GM12892 (cell line): ENCODE measurements at places on chromosomes 4 and X.
A peak's percentile ranks its signal among the peaks of the same experiment; 100 is the strongest.

GRCh38 chrX:19825271-19825670, 62.1 kb downstream of the SH3KBP1 start:
- DNase-seq: no peak

DNA sequence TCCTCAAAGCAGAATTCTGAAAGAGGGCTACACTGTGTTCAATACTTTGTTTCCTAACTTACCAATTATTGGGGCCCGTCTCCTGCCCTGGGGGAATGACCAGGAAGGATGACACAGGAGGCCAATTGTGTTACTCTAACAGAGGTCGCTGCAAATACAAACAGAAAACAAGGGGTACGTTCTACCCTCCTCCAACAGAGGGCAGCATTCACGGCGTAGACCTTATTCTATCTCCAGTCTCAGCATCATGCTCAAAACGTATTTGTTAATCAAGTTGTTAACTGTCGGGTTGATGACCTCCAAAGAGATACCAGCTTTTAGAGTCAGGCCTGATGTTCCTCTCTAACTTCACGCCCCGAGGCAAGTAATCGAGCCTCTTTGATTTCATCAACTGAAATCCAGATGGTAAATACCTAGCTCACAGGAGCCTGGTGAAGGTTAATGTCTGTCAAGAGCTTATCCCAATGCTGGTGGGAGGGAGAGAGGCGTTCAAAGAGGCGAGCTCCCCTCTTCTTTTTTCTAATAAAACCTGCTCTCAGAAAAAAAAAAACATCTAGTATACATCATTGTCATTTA, 181.0 kb upstream of the KCNIP4 start:
- no peak for DNase-seq

DNA sequence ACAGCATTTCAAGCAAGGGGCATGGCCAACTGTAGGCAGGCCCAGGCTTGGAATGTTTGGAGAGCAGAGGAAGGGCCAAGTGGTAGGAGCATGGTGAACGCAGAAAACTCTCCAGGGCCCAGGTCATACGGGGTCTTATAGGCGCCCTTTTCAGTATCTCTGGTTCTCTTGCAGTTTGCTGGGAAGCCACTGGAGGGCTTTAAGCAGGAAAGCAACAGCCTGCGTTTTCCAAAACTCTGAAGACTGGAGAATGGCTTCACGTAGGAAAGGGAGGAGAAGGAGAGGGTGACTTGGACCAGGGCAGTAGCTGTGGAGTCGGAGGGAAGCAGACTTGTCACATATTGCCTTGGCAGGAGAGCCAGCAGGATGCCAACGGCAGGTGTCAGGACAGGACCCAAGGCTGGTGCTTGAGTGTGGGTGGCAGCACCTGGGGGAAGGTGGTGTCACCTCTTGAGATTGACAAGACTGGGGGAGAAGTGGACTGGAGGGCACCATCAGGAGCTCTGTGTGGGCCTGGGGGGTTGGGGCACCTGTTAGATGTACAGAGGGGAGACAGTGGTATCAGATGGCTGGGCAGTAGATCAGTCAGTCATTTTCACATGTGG, 21.9 kb downstream of the TKTL1 start:
- DNase-seq: no peak

- no peak for DNase-seq
Observed at GRCh38 chr4:6591781-6592180, 16.8 kb downstream of the MAN2B2 start.

GRCh38 chr4:173211222-173211621, 42.6 kb downstream of the GALNT7 start:
- DNase-seq: no peak

GRCh38 chr4:174262624-174263444, 20.6 kb downstream of the FBXO8 start:
- no peak for DNase-seq

- DNase-seq: no peak
Observed at GRCh38 chrX:24055043-24055356, 244 bp downstream of the EIF2S3 start.

DNA sequence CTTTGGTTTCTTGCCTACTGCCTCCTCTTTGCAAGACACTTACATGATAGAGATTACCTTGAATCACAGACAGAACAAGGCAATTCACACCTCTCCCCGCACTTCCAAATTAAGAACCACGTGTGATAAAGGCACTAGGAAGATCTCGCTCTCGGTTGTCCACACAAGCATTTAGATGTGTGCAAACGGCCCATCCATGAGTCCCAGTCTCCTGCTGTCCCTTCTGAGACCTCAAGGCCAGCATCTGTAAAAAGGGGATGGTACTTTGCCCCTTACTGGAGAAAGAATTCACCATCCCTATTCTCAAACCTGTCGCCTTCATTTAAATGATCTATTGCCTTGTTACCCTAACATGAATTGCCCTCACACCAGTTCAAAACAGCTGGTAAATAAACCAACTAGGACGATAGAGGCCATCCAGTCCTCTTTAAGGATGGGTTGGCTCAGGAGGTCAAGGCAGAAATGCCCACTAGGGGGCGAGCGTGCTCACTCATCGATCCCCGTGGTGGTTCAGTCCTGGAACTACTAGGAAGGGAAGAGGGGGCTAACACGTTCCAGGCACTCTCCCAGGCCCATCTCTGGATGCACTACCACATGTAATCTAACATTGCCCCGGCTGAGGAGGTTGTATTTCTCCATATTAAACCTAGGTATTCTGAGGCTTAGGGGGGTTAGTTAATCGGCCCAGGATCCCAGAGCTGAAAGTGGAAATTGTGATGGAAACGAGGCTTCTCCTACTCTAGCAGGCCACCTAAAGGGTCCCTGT, 95.8 kb downstream of the DHX15 start:
- peak; percentile 56 for DNase-seq

- no peak for DNase-seq
Observed at GRCh38 chr4:133598779-133599178, 449.7 kb downstream of the PCDH10 start.

DNA sequence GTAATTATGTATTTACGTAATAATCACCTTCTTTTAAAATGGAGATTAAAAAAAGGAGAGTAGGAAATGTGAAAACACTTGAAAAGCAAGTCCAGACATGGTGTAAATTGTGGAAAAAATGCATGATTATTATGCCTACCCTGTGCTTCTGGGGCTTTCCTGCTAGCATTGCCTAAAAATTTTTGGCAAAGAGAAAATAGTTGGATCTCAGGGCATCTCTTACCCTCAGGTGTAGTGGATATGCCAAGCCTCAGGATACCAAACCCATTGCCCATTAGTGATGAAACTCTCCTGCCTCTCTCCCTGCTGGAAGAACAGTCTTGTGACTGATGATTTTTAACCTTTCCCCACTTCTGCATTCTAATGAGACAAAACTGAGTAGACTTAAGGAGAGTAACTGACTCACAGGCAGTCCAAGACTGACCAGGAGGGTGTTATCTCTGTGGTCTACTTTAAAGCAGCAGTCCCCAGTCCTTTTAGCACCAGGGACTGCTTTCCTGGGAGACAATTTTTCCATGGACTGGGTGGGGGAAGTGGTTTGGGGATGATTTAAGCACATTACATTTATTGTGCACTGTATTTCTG, 174.6 kb downstream of the ZNF330 start:
- DNase-seq: no peak

- DNase-seq: no peak
Observed at GRCh38 chrX:31563792-31564191, 492.0 kb upstream of the FTHL17 start.

DNA sequence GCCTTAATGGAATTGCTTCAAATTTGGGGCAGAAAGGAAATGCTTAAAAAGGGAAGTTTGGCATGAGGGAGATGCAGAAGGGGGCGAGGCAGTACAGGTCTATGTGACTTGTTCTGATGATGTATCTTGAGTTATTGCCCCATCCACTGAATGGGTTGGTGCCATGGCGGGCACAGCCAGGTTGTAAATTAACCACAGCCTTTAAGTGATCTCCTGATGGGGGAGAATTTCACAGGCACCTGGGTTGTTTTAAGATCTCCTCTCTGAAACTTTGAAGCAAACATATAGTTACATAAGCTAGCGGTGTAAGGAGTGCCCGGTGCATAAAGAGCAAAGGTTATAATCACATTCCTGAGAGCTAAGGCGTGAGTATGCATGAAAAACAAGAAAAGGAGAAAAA, 37.0 kb downstream of the NPY5R start:
- DNase-seq: no peak

DNA sequence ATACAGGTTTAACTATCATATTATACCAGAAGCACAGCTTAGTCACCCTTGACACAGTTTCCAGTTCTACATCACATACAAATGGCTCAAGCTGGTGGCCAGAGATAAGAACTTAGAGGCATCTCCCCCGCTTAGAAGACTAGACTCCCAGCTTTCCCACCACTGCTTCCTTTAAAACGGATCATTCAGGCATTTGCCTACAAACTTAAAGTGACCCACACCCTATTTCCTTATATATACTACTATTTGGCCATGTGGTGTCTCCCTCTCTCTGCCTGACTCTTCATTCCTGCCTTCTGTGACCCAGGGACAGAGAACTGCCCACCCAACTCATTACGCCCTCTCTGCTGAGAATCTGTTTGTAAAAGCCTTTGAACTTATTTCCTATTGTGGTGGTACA, 781.2 kb upstream of the DIAPH2 start:
- no peak for DNase-seq

- DNase-seq: no peak
Observed at GRCh38 chrX:68440442-68440841, 7.1 kb upstream of the OPHN1 start.

DNA sequence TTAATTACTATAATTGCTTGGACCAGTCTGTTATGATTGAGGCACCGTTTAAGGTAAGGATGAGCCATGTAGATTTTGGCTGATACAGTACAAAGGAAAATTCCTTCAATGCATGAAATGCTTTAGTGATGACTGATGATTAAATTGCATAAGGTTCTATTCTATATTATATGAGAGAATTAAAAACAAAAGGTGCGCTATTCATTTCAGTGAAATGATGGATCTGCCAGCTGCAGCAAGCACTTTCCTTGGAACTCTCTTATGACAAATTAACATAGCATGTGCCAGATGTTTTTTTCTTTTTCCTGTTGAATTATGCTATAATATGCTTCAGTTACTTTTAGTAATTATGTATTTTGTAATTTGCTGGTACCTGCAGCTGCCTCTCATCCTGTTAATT, 98.5 kb downstream of the JADE1 start:
- DNase-seq: no peak

DNA sequence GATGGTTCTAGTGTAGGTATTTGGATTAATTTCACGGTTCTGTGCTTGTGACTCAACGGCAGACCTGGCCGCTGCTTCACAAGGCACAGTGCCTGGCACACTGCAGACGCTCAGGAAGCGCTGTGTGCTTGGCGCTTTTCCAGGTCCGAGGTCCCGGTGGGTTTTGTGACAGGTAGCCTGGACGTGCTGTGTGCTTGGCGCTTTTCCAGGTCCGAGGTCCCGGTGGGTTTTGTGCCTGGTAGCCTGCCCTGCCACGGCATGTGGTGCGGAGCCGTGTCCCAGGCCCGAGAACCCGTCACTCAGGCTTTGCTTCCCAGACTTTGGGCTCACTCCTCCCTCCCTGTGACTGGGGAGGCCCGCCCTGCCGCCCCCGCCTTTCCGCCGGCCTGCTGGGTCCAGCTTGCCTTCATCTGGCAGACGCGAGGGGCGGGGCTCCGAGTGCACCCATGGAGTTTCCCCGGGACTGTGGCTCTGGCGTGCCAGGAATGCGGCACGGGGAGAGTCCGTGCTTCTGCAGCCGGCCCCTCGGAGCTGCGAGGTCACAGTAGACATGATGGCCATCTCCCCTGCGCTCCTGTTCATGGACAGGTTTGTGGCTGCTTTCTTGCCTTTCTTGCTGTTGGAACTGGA, 44.2 kb downstream of the TBC1D14 start:
- no peak for DNase-seq

DNA sequence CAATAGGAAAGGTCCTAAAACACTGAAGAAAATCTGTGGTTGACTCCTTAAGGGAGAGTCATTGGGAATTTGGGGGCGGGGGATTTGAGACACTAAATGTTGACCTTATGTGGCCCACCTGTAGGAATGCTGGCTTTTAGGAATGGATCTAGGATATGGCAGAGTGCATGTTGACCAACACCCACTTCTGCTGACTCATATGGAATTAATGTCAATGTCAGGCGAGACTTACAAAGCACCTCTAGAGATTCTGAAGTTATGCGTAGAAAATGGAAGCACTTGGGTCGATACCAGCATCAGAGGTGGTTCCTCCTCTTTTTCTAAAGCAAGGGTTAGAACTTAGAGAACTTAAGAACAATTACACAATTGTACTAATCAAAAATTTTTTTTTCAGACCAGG, 100.6 kb upstream of the CBR4 start:
- DNase-seq: no peak

DNA sequence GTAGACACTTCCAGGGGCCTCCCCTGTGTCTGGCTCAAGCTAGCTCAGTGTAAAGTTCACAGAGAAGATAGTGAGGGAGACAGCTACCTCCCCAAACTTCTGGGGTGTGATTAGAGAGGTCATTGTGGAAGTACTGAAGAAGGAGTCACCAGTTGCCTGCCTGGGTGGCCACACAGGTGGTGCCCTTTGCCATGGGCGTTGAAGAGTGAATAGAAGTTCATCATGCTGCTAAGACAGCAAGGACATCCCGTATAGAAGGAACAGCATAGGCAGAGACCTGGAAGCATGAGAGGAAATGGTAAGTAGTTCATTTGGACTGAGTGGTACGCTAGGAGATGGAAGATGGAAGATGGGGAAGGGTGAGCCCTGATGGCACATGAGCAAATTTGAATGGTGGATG, 110.1 kb downstream of the PJA1 start:
- DNase-seq: no peak

- DNase-seq: no peak
Observed at GRCh38 chr4:57355101-57355665, 245.0 kb upstream of the IGFBP7 start.

DNA sequence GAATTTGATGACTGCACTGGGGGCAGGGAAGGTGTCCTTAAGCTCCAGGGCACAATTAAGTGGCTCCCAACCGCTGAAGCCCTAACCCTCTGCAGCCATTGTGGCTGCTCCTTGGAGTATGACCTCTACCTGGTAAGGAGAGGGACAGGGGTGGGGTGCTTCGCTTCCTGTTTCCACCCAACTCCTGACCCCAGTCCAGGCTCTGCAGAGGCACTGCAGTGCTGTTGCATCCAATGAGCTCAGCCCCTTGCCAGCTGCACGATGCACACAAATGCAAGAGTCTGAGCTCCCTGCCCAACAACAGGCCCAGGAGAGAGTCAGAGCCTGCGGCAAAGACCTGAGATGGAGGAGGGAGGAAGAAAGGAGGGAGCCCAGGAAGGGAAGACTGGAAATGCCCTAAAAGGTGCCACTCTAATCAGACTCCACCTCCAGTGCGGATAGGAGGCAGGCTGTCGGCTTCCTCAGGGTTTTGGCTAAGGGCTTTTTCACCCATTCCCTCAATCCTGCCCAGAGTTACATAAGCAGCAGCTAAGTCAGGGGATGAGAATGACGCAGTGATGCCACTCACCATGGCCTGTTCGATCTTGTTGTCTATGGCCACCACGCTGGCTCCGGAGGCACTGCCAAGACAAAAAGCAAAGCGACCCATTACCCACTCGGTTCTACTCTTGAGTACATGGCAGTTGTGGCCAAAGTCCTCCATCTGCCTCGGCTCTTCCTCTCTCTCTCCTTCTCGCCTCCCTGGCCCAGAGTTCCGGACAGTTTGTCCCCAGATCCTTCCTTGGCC, 60.1 kb downstream of the TSC22D3 start:
- DNase-seq: no peak

- no peak for DNase-seq
Observed at GRCh38 chrX:15714529-15714928, 23.5 kb upstream of the CA5B start.
